Hippocampal formation (tissue), 2 donors: ENCODE measurements at places on chromosomes 11 and 22.
A peak's percentile ranks its signal among the peaks of the same experiment; 100 is the strongest.

- no peak for DNase-seq
Measured at GRCh38 chr22:37358917-37359316, 68.4 kb downstream of the ELFN2 start.

DNA sequence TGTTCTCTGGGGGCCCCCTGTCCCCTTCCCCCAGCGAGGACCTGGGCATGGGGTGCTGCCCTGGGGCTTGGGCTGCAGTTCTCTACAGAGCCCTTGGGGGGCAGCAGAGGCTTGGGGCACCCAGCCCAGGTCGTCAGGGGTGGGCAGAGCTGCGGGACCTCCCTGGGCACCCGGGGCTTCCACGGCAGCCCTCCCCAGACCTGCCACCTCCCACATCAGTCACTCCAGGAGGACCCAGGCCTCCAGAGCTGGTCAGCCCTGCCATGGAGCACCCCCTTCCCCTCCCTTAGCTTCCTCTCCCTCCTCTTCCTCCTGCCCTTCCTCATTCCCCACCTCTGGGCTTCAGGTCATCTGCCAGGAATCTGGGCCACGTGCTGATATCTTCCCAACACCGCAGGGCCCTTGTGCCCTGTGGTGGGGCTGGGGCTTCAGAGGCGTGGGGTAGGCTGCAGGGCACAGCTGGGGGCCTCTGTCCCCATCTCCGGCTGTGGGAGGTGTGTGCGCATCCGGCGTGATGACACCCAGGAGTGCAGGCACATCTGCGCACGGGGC is 5.8 kb downstream of the TSPAN4 start:
- DNase-seq, result no peak

GRCh38 chr11:72227316-72228228 is 3.0 kb downstream of the INPPL1 start:
- peak; percentile 28 for DNase-seq

- DNase-seq, result no peak
Measured at GRCh38 chr11:46701078-46701654, 335 bp downstream of the ZNF408 start.

- DNase-seq, result no peak
Measured at GRCh38 chr11:119668676-119669075, 60.3 kb downstream of the NECTIN1 start.

GRCh38 chr22:20979243-20979809 is 2.8 kb upstream of the LZTR1 start:
- DNase-seq, result no peak

DNA sequence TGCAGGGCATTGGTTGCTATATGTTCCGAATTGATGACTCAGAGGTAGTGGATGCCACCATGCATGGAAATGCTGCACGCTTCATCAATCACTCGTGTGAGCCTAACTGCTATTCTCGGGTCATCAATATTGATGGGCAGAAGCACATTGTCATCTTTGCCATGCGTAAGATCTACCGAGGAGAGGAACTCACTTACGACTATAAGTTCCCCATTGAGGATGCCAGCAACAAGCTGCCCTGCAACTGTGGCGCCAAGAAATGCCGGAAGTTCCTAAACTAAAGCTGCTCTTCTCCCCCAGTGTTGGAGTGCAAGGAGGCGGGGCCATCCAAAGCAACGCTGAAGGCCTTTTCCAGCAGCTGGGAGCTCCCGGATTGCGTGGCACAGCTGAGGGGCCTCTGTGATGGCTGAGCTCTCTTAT is 5.4 kb upstream of the TTC36 start:
- no peak for DNase-seq

DNA sequence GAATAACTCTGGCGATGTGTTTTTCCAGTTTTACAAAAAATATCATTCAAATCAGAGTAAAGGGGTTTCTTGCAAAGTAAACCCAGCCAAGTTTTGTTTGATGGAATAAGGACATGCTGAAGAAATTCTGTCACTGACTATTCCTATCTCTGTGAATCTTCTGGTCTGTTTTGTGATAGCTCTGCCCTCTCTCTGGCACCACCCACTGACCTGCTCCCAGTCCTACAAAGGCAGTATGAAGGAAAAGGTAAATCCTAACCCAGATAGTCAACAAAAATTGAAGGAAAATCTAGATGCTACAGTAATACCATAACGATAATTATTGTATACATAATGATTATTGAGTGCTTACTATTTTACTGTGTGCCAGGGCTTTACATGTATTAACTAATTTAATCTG is 76.3 kb upstream of the TP53AIP1 start:
- DNase-seq, result no peak

DNA sequence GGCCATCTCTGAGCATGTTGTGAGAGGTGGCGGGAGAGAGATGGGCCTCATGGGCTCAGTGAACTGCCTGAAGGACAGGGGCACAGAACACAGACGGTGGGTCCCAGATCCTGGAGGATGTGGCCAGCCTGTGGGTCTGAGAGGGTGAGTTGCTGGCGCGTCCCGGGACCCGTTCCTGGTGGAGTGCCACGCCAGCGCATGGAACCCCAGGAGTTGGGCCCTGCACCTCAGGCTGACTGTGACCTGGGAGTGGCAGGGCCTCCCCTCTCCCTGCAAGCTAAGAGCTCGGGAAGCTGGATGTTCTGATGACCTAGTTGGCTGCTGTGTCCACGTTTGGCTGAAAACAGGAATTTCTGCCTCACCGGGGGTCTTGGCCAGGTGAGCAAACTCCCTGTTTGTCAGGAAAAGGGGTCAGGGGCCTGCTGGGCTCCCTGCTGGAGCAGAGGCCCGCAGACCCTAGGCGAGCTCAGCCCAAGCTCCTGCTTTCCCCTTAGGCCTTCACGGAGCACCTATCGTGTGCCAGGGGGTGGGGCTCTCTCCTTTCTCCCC is 15.0 kb downstream of the LRRC32 start:
- no peak for DNase-seq

GRCh38 chr11:46684367-46684766 is 16.1 kb downstream of the ARHGAP1 start:
- DNase-seq, result peak; percentile 55

GRCh38 chr11:31656051-31656450 is 146.5 kb downstream of the ELP4 start:
- DNase-seq, result no peak

GRCh38 chr11:86483940-86484794 is 109.5 kb downstream of the CCDC81 start:
- no peak for DNase-seq

DNA sequence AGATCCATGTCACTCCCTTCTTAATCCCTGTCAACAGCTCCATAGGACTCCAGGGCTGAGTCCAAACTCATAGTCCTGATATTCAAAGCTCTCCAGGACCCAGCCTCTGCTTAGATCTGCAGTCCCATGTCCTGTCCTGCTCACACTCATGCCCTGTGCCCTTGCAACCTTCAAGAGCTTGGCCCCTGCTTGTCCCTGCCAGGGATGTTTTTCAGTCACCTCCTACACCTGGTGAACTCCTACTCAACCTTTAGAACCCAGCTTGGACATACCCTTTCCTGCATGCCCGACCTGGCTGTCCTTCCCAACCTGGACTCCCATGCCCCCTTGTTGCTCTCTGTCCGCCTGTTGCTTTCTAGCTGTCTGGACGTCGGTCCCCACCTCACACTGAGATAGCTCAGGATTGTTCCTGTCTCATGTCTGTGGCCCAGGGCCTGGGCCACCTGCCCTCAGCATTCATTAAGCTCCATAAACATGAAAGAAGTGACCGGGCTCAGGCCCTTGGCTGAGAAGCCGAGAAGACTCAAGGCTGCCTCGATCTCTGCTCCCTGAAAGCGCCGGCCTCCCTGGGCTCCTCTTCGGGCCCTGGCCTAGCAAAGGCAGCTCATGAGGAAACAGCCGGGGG is 48.8 kb upstream of the RTL6 start:
- no peak for DNase-seq

GRCh38 chr11:11021563-11021962 is 163.7 kb upstream of the ZBED5 start:
- DNase-seq, result no peak

GRCh38 chr11:69135420-69136363 is 20.0 kb upstream of the SMIM38 start:
- no peak for DNase-seq

DNA sequence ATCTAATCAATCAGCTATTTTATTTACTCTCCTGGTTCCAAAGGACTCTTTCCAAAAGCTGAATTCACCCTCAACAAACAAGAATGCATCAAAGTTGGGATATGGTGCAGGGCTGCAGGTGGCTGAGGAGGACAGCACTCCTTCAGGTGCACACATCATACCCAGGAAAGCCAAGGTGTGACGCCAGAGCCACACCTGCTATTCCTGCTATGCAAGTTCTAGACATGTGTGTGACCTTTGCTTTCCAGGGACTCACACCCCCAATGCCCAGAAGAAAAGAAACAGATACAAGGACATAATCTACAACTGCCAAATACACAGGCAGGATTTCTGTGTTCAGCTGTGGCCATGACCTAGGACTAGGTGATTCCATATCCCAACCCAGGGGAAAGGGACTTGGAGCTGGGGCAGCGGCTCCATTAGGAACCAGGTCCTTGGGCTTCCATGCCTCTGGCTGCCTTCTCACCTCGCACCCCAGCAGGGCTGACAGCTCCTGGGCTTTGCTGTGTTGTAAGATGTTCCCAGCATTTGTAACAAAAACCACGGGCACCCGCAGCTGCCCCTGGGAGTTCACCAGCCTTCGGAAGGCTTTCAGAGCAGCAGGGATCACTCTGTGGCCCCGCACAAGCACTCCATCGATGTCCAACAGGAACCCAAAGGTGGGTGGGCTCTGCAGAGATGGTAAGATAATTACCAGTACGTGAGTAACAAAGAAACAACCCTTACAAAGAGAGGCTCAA is 9.8 kb downstream of the HDHD5 start:
- DNase-seq, result no peak

DNA sequence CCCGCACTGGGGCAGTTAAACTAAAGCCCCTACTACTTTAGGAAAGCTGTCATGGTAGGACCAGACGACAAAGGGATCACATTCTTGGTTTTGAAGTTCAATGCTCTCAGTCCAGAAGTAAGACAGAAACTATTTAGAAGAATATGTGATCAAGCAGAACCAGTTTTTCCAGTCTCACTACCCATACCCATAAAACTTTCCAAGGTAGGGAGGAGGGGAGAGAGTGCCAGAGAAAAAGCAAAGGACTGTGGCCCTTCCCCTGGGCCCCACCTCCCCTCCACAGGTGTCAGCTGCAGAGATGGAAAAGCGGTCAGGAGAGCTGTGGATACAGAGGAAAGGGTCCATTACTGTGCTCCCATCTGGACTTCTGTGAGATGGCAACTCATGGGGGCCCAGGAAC is 587.1 kb downstream of the SOX6 start:
- no peak for DNase-seq

DNA sequence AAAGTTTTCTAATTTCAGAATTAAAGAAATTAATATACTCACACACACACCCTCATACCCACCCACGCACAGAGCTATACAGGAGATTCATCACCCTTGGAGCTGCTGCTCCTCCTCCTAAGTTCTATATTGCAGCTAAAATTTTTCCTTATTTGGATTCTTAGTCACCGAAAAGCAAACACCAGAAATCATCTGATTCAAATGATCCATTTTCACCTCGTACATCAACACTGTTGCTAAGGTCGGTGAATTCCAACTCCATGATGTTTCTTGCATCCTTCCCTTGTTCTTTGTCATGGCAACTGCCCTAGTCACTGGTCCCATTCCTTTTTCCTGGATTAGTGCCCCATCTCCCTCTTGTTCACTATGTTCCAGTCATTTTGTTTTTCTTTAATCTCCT is 286.2 kb downstream of the GRM5 start:
- no peak for DNase-seq

DNA sequence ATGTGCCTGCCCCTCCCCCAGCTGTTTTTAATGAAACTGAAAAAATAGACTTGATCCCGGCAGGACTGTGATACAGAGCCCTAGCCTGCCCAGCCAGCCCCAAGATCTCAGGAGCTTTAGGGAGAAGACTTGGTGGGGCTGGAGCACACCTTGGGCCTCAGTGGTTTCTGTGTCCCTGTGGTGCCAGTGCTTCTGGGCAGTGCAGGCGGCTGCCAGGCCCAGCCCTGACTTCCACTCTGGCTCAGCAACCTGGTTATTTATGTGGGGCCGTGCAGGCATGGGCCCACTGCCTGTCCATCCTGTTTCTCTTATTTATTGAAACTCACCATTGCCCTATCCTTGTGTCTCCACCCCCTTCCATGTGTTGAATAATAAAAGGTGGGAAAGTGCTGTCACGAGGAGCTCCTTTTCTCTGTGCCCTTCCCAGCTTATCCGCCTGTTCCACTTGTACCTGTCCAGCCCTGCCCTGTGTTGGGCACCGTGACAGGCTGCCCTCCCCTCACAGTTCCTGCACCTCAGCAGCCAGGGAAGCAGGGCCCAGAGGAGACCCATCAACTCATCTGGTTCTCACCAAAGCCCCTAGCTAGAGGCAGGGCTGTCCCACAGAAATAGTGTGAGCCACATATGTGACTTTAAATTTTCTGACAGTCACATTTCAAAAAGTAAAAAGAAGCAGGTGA is 20.2 kb downstream of the RELT start:
- DNase-seq, result no peak

GRCh38 chr11:130847517-130847916 is 68.8 kb downstream of the SNX19 start:
- no peak for DNase-seq

- no peak for DNase-seq
Measured at GRCh38 chr11:46278387-46279125, 1.1 kb downstream of the CREB3L1 start.

- no peak for DNase-seq
Measured at GRCh38 chr22:42654436-42655073, 5.4 kb upstream of the CYB5R3 start.

GRCh38 chr11:92152245-92152644 is 72.4 kb upstream of the FAT3 start:
- DNase-seq, result no peak

DNA sequence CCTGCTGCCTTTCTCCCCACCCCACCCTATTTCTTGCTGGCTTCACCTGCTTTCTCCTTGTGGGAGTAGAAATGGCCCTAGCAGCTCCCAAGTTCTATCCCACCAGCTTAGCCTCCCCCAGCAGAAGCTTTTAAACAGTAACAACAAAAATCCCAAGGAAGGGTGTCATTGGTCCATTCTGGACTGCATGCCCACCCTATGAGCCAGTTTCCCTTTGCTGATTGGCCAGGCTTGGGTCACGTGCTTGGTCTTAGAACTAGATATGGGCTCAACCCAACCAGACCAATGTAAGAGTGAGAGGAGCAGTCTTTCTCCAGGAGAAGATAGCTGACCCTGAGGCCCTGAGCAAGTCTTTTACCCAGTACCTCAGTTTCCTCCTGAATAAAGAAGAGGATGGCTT is 2.3 kb downstream of the MTFP1 start:
- no peak for DNase-seq

- DNase-seq, result no peak
Measured at GRCh38 chr11:72643547-72643946, 30.7 kb downstream of the PDE2A start.

- no peak for DNase-seq
Measured at GRCh38 chr11:114358716-114359115, 41.6 kb downstream of the C11orf71 start.

GRCh38 chr22:48651036-48651890 is 1176.4 kb downstream of the BRD1 start:
- peak; percentile 27 for DNase-seq

DNA sequence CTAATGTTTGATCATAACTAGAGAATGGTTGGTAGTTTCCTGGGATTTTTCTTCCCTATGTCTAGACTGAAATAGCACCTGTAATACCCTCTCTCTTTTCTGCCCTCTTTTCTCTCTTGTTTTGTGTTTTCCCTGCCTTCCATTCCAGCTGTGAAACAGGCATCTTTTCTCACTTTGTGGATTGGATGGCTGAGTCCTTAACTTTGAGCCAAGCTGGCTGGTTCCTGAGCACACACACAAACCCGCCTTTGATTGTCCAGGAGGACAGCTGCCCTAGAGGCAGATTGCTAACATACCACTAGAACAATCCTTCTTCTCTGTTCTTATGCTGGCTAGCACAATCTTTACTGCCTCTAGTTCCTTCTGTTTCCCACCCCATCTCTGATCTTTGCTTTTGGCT is 17.7 kb downstream of the CTNND1 start:
- DNase-seq, result peak; percentile 69
